RKO (cell line): ENCODE measurements at places on chromosomes 6 and 20.

DNA sequence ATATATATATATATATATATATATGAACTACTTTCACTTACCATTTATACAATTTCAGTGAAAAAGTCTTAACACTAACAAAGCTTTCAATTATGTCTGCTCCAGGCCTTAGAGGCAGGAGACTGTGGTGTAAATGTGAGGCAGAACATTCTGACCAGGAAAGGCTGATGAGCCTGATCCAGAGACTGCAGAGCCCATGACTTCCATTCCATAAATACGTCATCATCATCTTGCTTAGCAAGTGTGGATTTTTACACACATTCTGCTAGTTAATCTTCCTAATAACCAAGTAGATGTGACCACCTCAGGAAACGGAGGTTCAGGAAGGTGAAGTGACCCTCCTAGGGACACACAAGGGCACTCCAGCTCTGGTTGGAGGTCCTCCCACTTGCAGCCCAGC, 14.9 kb downstream of the TRERF1 start:
- DNase-seq = no peak

DNA sequence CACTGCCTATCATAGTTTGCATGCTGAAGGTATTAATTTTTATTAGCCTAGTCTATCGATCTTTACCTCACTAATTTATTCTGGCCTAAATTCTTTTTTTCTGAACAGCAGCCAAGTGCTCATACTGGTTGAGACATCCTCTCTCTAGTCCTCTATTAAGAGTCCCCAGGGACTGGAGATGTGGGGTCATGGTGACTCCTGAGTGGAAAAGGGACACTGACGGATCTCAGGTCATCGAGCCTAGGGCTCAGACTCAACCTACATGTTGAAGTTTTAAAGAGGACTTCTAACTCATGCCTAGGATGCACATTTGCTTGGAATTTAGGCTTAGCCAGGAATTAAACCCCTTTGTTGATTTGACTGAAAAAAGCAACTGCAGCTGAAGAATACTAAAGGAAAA, 378.1 kb downstream of the BTBD9 start:
- DNase-seq = no peak

DNA sequence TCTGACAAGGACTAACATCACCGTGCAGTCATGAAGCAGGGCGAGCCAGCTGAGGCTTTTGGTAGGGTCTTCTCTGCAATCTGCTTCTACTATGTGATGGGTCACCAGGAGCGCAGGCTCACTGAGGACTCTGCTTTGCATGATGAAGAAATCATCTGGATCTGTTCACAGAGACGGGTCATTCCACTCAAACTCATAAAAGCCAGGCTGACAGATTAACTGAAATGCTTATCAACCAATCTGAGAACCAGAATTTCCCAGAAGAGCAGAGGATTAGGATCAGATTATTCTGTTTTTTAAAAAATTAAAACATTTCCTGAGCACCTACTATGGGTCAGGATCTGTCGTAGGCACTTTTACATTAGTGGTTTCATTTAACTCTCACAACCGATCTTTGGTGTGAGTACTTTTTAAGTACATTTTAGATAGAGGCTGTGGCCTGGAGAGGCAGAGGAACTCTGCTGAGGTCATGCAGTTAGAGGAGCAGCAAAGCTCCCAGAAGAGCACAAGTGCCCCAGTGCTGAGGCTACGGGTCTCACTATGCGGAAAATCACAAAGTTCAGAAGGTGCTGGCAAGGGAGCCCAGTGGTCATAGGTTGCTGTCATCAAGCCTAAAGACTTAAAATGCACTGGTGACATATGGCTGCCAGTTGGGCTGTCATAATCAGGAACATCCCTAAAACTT, 109.1 kb downstream of the BACH2 start:
- no peak for DNase-seq

DNA sequence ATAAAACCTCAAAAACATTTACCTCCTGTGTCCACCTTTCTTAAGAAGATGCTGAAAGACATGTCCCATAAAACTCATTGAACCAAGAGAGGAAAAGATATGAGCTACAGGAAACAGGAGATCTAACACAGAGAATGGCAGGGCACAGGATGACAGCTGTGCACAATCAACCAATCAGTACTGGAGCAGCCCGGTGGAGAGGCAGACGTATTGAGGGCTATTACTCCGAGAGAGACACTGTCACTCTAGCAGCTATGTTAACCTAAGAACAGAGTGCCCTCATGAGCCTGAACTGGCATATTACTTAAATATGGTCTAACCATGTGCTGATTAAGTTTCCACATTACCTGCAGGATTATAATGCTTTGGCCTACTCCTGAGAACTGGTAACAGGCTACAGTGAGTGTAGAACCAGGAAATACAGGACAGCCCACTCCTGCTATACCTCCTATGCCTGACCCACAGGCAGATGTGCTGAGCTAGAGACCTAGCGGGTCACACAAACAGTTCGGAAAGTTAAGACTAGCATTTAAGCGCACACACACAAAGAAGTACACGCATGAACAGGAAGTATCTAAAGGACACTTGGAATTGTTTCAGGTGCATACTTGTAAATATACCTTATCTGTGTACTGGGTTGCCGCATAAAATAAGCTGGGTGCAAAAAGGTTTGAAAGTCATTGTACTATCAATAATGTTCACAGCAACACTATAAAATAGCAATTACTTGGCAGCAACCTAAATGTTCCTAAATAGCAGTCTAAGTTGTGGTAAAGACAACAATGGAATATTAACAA, 199.3 kb upstream of the SHLD1 start:
- no peak for DNase-seq

DNA sequence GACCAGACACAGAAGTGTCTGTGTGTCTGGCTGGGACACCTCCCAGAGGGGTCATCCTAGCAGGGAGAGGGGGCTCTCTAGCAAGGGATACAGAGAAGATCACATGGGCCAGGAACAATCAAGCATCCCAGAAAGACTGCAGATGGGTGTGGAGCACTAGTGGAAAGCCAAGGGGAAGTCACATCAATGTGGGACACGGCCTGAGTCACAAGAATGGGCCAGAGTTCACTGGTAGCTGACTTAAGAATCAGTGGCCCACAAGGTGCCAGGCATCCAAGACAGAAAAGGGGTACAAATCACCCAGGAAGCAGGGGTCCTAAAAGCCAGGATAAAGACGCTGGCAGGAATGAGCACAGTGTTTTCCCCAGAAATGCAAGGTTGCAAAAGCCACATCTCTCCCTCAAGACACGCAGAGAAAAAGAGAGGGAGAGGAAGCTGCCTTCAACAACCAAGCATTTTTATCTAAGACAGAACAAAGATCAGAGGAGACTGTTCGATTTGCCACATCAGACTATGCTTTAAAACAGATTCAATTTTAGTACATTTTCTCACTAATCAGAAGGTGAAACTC, 113.6 kb upstream of the DST start:
- no peak for DNase-seq

DNA sequence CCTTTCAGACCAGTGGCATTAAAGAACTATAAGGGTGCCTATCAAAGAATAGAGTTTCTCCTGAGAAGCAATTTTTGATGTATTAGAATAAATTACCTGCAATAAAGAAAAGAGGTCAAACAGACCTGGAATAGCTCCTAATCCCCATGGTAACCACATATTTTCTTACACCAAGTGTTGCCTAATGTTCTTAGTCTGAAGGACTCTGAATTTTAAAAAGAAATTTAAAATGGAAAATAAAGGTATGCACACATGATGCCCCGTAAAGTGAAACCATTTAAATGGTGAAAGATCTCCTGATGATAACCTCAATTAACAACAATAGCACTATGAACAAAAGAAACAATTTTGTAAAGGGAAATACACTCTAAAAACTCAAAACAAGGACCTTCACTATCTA, 55.1 kb upstream of the LOC128125822 start:
- no peak for DNase-seq

DNA sequence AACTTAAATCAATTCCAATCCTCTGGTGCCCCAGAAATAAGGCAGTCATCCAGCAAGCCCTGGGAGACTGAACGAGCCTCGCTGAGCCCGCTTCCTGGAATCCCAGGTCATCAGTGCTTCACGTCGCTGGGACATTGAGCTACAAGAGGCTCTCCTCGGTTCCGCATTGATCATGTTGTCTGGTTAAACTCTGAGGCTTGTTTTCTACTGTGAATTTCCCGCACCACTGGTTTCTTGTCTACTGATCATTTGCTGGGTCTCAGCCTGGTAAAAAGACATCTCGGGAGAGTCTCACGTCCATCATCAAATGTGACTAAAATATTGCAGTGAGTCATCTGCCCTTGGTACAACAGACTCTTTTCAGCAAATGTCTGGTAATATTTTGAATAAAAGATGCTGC, 569.2 kb downstream of the QKI start:
- no peak for DNase-seq

GRCh38 chr20:35828916-35829315, 57.1 kb downstream of the PHF20 start:
- DNase-seq = no peak

GRCh38 chr6:38429546-38429945, 210.2 kb downstream of the BTBD9 start:
- DNase-seq = no peak

DNA sequence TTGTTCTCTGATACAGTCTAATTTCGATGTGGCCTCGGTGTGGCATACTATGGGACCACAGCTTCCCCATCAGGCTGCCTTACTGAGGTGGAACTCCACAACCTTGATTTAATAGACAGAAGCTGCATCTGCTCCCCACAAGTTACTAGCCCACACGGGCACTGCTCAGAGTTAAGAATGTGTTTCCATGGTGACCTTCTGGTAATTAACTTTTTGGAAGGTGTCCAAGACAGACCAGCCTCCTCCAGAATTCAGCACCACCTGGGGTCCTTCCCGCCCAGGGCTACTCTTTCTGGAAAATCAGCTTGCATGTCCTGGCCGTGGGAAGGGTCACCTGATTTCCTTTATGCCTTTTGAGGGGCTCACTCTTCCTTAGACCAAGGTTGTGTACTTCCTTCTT, 48.7 kb upstream of the CDH4 start:
- no peak for DNase-seq

GRCh38 chr6:3163248-3163594, 5.9 kb upstream of the TUBB2A start:
- DNase-seq = no peak

GRCh38 chr6:159978291-159979135, 9.6 kb downstream of the IGF2R start:
- DNase-seq = no peak

- no peak for DNase-seq
These were observed 4.5 kb upstream of the PLAGL1 start for GRCh38 chr6:144012534-144012933.

DNA sequence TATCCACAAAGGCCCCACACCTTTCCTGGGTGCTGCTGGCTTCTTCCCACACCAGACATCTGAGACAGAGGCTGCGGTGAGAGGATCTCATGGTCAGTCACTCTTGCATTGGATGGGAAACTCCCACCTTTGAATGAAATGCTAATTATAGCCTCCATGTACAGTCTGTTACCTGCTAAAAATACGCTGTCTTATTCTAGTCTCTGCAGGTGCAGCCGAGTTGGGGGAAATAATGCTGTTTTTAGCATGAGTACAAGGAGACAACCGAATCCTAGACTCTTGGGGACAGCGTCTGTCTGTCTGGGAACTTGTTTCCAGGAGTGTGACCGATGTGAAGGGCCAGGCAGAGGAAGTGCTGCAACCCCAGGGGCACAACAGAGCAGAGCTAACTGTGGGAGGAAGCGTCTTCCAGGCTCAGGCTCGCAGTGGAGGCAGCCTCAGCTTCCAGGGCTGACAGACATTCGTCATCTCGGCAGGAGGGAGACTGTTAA, 286.2 kb downstream of the PREX1 start:
- DNase-seq = no peak

GRCh38 chr6:150176152-150176551, 33.3 kb downstream of the PPP1R14C start:
- no peak for DNase-seq

GRCh38 chr20:51220293-51220706, 197.4 kb upstream of the KCNG1 start:
- DNase-seq = peak; percentile 31

DNA sequence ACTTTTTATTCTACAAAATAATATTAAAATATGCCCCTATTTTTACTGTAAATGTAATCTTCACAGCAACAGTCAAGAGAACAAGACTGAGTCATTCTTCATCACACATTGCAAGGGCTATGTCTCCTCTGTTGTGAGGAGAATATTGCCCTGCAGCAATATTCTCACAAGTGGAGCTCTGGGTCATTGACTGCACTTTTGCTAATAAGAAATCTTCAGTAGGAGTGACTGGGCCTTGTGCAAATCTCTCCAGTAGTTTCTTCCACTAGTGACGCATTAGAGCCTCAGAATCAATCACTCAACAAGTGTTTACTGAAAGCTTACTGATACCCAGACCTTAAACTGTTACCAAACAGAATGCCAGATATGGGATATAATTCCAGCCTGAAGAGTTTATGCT, 49.1 kb downstream of the LAMA2 start:
- DNase-seq = peak; percentile 12

DNA sequence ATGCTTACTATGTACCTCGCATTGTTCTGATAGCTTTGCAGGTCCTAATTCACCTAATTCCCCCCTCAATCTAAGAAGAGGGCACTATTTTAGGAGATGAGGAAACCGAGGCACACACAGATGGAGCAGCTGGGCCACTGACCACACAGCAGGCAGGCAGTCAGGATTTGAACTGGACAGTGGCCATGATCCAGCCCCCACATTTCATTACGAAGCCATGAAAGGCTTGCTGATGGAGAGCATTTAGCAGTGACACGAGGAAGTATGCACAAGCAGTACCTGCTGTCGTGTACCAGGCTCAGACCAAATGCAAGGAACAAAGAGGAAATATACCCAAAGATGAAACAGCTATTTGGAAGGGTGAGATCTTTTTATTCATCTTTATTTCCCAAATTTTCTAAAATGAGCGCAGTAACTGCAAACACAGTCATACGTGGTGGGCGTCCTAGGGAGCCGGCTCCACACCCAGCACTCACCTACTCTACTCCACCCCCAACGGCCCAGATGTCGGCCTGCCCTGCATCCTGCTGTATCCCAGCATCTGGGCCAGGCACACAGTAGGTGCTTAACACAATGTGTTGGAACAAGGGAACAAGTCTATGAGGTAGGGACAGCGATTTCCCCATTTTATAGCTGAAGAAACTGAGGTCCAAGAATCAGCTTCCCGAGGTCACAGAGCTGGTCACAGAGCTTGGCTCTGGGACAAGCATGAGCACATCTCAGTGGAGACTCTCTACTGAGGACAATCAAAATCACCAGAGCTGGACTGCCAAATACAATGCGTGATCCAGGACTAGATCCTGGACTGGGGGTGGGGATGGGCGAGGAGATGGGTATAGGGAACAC, 15.0 kb downstream of the PREX1 start:
- DNase-seq = no peak

- DNase-seq = peak; percentile 33
These were observed 77.5 kb downstream of the C6orf118 start for GRCh38 chr6:165231581-165232561.

GRCh38 chr20:11890331-11891076, 27.2 kb upstream of the BTBD3 start:
- peak; percentile 90 for DNase-seq

- DNase-seq = no peak
These were observed 21.9 kb upstream of the AIG1 start for GRCh38 chr6:143038833-143039232.
